ENCODE measurements at places on chromosomes 11 and 22.

- peak; percentile 14 for DNase-seq
Measured at GRCh38 chr11:115390441-115390840, 113.8 kb downstream of the CADM1 start.

- DNase-seq: peak; percentile 29
Measured at GRCh38 chr11:103904324-103904667, 132.1 kb upstream of the DDI1 start.

DNA sequence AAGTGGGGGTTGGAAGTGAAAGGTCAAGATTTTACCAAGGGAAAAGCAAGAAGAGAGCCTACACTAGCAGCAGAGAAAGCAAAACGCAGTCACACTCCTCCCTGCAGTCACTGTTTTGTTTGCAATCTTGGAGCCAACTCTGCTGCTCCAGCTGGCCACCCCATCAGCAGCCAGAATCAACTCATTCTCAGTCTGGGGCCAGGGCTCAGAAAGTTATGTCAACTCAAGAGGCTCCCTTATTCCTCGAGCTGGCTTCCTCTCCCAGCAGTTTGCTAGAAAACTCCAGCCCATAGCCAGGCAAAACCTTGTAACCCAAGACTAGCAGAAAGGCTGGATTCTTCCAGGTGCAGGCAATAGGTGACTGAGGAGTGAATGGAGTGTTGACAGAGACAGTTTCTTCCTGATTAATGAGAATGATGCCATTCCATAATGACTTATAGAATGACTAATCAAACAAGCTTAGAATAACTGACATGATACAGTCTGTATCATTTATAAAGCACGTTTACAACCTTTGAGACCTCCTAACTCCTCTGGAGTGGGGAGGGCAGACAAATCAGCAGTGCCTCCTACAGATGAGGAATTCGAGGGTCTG is 53.4 kb downstream of the P4HA3 start:
- no peak for DNase-seq

- DNase-seq: no peak
Measured at GRCh38 chr11:114914231-114915005, 236.1 kb downstream of the NXPE2 start.

DNA sequence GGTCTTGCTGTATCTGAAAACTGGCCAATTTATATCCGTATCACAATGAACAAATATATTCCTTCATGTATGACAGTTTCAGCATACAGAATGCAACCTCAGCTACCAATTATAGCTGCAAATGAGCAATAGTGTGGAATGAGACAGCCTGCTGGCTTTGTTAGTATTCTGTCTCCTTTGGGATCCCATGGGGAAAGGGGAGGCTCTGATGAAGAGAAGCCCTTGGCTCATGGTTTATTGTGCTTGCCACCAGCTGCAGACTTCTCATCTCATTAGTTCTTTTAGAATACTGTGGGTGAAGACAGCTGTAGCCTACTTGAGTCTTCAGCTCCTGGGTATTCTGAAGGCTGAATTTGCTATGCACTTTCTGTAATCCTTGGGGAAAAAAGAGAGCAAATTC is 42.4 kb downstream of the PITPNB start:
- no peak for DNase-seq

DNA sequence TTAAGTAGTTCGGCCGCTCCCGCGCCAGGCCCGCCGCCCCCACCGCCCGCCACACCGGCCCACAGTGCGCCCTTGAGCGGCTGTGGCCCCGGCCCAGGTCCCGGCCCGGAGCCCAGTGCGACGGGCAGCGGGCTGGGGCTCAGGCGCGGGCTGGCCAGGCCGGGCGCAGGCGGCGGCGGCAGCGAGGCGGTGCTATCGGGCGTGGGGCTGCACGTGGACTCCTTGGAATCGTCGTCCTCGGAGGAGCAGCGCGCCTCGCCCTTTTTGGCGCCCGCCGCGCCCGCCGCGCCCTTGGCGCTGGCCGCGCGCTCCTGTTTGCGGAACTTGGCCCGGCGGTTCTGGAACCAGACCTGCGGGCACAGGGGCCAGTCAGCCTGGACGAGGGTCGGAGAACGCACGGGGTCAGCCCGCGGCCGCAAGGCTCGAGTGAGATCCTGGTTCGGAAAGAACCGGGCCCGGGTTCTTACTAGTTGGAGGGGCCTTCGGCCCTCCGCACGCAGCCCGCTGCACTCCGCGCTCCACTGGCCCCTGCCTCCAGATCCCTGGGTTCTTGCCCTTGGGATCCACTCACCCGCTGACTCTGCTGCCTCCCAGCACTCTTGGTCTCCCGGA is 4.0 kb downstream of the PHOX2A start:
- DNase-seq: peak; percentile 49

DNA sequence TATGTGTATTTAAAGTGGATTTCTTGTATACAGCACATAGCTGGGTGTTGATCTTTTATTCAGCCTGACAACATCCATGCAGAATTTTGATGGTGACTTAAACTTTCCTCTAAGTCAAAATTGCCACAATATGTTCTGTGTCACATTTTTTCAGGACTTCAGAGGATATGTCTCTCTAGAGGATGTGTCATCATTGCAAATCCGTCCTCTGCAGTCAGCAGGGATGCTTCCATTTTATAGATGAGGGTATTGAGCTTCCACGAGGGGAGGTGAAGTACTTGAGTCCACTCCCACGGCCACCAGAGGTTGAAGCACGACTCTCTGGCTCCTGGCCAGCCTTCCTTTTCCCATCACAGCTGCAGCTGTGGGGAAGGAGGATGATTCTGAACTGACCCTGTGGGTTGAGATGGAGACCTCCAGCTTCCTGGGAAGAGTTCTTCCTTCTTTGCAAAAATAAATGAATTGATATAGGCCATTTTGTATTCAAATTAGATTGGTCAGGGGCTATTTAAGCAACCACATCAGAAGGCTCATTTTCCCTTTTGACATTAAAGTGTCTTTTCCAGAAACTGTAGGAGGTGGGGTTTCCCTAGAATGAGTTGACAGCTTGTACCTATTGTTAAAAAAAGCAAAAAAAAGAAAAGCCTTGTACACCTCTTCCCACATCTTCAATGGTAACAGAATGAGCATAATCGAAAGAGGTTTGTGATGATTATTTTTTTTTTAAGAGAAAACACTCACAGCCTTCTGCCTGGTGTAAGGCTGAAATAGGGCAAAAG is 55.2 kb upstream of the MYEOV start:
- DNase-seq: no peak

- no peak for DNase-seq
Measured at GRCh38 chr11:114880442-114880841, 202.1 kb downstream of the NXPE2 start.

GRCh38 chr22:44500599-44500998 is 2.6 kb upstream of the RTL6 start:
- DNase-seq: no peak

- DNase-seq: no peak
Measured at GRCh38 chr11:114050258-114050927, 9.1 kb upstream of the ZBTB16 start.

DNA sequence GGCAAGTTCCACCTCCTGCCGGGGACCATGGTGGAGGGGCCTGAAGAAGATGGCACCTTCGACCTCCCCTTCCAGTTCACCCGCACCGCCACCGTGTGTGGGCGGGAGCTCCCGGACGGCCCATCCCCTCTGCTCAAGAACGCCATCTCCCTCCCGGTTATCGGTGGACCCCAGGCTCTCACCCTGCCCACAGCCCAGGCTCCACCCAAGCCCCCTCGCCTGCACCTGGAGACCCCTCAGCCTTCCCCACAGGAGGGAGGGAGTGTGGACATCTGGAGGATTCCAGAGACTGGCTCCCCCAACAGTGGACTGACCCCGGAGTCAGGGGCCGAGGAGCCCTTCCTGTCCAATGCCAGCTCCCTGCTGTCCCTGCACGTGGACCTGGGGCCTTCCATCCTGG is 6.4 kb downstream of the CDC42EP2 start:
- no peak for DNase-seq

DNA sequence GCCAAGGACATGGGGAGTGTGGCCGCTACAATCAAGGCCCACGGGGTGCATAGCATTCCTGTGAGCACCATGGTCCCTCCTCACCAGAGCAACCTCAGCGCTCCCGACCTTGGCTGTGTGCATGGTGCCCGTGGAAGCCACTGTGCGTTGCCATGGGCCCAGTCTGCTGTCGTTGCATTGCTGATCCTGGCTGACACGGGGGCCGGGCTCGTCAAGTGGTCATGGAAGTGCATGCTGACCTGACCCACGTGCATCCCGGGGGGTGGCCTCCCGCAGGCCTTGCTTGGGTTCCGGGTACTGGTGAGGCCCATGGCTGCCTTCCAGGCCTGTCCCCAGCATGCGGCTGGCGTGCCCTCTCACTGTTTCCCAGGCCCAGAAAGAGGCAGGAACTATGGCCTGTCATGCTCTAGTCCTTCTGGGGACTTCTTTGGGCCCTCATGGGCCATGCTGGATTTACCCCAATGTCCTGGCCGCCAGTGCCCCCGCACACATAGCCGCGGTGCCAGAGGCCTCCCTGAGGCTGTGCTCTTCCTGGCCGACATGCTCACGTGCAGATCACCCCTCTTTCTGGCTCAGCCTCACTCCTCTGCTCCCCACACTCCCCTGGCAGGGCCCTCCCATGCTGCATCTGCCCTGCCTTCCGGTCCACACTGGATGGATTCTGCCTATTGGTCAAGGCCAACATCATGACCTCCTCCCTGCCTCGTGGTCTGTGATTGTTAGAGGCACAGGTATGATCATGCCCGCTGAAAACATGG is 1258.0 kb downstream of the BRD1 start:
- no peak for DNase-seq

DNA sequence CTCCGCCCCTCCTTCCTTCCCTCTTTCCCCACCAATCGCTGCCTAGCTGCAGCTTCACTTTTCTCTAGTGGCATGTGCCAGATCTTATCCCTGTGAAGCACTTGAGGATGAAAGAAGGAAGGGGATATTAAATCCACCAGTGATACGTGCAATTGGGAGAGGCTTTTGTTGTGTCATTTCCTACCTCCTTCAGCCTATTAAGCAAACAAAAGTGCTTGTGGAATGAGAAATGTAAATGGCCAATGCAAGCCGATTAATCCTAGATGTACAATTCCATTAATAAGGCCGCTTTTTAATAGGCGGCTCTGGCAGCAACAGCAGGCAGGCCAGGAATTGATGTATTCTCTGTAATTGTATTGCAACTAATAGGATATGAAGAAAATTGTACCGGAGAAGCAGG is 23.3 kb downstream of the NTM start:
- no peak for DNase-seq

DNA sequence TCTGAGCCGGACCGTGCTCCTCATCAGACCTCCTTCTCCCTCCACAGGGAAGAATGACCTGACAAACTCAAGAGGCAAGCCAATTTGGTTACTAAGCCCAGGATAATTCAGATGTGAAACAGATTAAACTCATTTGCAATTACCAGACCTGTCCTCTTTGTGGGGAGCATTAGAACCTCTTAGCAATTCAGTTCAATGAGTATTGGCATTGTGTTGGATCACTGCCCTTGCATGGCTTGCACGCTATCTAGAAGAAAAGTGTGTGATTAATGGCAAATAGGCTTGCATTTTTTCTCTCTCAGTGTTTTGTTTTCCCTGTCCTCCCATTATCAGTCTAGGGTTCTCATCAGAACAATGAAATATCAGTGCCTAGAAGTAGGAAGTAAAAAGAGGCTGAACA is 365.6 kb downstream of the OPCML start:
- no peak for DNase-seq

- no peak for DNase-seq
Measured at GRCh38 chr11:66292543-66293332, 1.0 kb downstream of the TMEM151A start.

DNA sequence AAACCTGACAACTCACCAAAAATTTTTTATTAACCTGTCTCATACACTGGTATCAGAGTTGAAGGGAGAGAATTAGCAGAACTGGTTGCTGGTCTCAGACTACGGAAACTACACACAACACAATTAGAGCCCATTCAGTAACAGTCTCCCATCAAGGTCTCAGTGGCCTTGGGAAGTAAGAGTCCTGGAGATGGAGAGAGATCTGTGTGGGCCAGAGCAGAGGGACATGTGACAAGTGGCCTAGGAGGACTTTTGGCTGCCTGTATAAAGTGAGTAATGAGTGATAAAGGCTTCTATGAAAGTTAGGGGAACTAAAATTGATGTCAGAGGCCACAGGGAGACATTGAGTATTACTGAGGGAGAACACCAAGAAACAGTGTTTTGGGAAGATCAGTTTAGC is 58.9 kb downstream of the PARVA start:
- DNase-seq: no peak

GRCh38 chr11:637593-638521 is 788 bp downstream of the DRD4 start:
- DNase-seq: no peak

All from suppressor macrophage (primary cell).